Spleen (tissue), 13 donors: ENCODE measurements at places on chromosomes 13 and 19.
A peak's percentile ranks its signal among the peaks of the same experiment; 100 is the strongest.

GRCh38 chr13:46844431-46844830 lies 47.5 kb upstream of the ESD start:
- DNase-seq, result no peak

DNA sequence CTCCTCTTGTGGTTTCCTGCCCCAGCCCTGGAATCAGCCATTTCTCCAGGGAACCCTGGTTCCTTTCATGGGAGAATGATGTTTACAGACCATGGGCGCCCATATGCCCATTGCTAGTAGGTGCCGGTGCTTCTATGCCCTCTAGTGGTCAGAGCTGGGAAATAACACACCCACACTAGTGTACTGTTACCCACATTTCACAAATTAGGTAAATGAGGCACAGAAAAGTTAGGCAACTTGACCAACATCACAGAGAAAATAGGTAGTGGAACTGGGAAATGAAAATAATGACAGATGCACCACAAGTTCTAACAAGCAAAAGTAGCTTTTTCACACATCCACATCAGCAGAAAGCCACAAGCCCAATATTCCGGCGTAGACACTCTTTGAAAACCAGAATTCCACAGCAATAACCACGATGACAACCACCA lies 1.3 kb upstream of the CEACAM3 start:
- no peak for DNase-seq

- DNase-seq, result no peak
These were observed 4.9 kb downstream of the NAPA start for GRCh38 chr19:47509973-47510372.

GRCh38 chr19:5035793-5036697 lies 67.1 kb downstream of the KDM4B start:
- no peak for DNase-seq

GRCh38 chr13:52405767-52406494 lies at the start of gene THSD1:
THSD1 (minus strand) TSS chr13:52406172; CDS start chr13:52402600, 3,572 bp downstream.
- DNase-seq, result peak; percentile 88

- no peak for DNase-seq
These were observed 15.7 kb downstream of the ZNF808 start for GRCh38 chr19:52542984-52543664.

DNA sequence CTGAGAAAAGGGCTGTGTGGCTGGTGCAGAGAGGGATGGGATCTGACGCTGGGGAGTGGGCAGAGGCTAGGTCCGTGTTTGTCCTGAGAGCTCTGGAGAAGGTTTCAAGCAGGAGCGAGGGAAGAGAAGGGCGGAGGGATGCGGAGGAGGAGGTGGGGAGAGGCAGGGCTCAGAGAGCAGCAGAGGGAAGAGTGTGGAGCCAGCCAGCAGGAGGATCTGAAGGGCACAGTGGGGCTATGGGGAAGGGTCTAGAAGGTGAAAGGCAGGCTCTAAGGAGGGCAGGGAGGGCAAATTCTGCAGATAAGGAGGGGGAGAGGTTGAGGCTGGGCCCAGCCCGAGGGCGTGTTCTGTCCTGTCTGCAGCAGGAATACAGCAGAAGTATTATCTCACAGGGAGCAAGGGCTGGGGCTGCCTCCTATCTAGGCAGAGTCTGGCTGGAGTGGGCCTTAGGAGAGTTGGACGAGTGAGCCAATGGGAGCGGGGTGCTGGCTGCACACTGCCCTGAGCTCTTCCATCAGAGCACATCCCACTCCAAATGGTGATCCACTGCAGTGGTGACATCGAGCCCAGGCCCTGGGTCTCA lies 6.1 kb downstream of the AP2A1 start:
- no peak for DNase-seq

DNA sequence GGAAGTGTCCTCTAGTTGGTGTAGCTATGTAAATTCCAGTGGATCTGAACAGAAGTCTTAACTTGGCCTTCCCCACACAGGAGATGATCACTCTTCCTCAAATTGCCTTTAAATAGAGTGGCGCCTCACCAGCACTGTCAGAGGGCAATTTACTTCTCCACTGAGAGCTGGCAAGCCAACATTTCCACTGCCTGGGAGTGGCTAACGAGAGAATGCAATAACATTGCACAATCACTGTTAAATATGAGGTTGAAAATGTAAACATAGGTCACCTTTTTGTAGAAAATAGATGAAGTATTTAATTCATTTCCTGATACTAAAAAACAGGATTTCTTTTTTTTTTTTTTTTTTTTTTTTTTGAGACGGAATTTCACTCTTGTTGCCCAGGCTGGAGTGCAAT lies 55.4 kb upstream of the UBL3 start:
- no peak for DNase-seq

GRCh38 chr13:78596399-78596735 lies 7.0 kb downstream of the POU4F1 start:
- DNase-seq, result no peak

- no peak for DNase-seq
These were observed 1356.9 kb upstream of the PRR20A start for GRCh38 chr13:55783841-55784240.

GRCh38 chr13:37747071-37747612 lies 122.4 kb downstream of the TRPC4 start:
- no peak for DNase-seq

DNA sequence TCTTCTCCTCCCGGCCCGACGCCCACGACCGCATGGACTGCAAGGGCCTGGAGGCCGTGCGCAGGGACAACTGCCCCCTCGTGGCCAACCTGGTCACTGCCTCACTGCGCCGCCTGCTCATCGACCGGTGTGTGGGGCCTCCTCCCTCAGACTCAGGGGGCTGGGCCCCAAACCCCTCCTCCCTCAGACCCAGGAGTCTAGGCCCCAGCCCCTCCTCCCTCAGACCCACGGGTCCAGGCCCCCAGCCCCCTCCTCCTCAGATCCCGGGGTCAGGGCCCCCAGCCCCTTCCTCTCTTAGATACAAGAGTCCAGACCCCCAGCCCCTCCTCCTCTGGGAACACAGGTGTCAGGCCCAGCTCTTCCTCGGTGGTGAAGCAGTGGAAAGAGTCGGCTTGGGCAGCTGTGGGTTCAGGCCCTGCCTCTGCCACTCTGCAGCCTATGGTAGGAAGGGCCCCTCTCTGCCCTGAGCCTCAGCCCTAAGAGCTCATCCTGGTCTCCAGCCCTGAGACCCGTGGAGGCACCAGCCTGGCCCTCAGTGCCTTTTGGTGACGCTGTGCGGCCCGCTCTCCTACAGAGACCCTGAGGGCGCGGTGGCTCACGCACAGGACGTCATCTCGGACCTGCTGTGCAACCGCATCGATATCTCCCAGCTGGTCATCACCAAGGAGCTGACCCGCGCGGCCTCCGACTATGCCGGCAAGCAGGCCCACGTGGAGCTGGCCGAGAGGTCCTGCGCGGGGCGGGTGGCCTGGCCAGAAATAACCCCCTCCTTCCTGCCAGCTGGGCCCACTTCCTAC lies 3.7 kb upstream of the SPIB start:
- peak; percentile 96 for DNase-seq

DNA sequence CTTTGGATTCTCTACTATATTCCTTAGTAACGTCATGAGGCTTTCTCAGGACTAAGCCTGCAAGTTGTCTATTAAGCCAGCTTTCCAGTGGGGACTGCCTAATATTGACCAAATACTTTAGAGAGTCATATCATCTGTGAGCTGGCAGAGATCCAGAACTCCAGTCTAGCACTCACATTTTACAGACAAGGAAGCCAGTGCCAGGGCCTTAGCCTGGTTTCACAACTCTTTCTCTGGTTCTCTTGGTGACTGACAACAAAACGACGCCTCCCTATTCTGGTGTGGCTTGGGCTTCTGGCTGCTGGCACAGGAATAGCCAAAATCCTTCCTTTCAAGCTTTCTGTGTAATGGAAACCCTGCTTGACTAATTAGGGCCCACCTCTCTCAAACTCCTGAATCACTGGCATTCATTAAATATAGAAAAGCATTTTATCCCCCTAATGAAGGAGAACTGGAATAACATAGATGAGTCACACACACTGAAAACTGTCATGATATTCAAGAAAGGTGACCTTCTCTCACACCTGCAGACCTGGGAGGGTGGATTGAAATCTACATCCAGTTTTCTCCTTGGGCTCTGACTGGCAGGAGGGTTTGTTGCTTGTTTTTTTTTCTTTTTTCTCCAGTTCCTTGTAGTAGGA lies 75.2 kb upstream of the UBL3 start:
- no peak for DNase-seq

DNA sequence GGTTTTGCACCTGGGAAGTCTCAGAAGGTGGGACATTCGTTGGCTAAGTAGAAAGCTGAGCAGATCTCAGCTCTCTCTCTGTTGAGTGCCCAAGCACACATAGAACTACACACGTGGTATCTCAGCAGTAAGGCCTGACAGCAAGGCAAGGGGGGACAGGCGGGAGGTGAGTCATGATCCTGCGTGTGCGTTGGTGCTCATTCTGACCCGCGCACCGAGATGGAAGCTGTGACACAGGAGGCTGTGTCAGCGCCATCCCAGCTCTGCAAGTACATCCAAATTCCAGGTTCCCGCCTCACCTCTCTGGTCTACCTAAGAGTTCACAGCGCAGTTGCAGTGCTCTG lies 135.7 kb downstream of the USP12 start:
- no peak for DNase-seq

DNA sequence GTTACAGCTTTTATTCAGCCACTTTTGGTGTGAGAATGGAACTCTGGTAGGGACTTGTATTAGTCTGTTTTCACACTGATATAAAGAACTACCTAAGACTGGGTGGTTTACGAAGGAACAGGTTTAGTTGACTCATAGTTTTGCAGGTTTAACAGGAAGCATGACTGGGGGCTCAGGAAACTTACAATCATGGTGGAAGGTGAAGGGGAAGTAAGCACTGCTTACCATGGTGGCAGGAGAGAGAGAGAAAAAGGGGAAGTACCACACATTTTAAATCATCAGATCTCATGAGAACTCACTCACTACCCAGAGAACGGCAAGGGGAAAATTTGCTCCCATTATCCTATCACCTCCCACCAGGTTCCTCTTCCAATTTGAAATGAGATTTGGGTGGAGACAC lies 942.2 kb downstream of the PCDH17 start:
- no peak for DNase-seq

- no peak for DNase-seq
These were observed 40.9 kb downstream of the RAB20 start for GRCh38 chr13:110520431-110521295.

DNA sequence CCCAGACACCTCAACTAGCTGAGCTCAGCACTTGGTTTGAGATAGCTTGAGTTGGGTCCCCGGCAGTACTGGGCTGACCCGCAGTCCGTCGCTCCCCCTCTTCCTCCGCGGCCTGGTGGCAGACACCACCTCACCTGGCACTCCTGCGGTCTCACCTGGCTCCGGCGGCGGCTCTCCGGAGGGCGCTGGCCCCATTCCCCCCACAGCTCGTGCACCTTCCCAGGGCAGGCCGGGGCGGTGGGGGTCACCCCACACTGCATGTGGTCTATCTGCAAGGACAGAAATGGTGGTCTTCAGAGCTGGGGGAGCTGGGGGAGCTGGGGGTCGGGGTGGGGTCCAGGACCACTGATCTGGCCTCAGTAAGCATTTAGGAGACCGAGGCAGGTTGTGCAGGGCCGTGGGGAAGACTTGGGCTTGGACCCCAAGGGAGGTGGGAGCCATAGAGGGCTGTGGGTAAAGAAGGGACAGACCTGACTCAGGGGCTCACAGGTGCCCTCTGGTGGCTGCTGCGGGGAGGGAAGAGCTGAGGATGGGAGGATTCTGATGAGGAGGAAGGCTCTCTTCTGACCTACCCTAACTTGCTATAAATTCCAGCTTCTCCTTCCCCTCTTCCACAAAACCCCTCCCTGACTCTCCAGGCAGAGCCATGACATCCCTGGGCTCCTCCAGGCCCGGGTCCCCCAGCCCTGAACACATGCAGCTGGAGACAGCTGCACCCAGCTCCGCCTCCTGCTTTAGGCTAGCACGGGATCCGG lies 6.7 kb upstream of the PLIN4 start:
- peak; percentile 90 for DNase-seq

DNA sequence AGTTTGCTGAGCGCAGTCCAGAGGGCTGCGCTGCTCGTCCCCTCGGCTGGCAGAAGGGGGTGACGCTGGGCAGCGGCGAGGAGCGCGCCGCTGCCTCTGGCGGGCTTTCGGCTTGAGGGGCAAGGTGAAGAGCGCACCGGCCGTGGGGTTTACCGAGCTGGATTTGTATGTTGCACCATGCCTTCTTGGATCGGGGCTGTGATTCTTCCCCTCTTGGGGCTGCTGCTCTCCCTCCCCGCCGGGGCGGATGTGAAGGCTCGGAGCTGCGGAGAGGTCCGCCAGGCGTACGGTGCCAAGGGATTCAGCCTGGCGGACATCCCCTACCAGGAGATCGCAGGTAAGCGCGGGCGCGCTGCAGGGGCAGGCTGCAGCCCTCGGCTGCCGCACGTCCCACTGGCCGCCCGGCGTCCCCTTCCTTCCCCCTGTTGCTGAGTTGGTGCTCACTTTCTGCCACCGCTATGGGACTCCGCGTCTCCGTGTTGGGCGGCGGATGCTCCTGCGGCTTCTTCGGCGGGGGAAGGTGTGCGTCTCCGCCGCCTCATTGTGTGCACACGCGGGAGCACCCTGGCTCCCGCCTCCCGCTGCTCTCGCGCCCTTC lies 772 bp downstream of the GPC6 start:
- no peak for DNase-seq

DNA sequence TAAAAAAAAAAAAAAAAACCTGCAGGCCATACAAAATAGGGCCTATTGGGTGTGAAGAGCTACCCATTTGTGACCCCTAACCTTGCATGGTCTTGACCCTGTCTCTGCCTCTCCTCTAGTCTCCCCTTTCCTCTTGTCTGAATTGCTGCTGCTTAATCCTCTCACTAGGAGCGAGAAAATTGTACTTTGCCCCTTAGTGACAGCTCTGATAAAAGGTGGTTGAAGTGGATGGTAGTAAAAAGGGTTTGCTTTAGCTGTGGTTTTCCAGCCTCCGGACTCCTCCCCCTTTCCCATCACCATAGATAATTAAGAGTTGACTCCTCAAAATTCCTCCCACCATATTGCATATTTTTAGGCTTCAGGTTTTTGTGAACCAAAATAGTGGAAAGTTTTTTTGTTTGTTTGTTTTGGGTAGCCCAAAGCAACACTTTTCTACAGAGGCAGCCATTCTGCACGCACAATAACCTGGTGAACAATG lies 23.5 kb downstream of the ACTN4 start:
- no peak for DNase-seq

DNA sequence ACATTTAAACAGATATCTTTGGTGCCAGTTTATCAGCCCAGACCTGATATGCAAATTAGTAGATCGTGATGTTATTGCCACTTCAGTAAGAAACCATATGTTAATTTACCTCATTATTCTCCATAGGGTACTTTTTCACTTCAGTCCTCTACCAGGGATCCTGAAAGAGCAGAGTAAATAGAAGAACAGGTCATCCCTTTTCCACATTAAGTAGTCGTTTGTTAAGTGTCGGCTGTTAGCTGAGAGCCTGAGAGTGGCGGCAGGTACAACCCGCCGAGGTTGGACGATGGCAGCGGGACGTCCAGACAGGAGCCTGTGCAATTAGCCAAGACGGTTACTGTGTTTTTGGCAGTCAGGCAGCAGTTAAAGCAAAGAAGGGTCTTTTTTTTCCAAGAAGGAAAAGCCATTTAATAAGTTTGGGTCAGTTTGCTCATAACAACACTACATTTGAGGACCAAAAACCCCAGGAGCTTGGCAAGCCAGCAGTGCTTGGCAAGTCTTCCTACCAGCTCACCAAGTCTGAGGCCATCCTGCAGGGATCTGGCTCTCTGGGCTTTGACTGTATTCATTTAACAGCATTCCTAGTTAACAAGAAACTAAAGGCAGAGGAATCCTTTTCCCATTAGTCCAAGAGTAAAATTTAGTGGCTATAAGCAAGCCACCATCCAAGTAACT lies 231.8 kb downstream of the SHISA2 start:
- DNase-seq, result no peak
